ENCODE measurements at places on chromosomes 1 and 21.

DNA sequence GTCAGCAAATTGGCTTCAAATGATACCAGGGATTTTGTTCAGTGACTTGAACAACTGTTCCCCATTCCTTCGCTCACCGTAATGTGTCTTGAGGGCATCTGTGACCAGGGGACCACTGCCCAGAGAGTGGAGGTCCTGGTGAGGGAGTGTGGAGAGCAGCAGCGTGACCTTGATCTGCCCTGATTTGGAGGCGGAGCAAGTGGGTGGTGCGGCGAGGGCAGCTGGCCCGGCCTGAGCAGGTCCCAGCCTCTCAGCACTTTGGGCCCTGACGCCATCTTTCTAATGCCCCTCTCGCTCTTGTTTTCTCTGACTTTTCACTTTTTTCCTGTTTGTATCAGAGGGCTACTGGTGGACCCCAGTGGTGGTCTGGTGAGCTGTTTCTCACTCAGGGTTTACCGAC is 31.1 kb downstream of the DIP2A start:
- DNase-seq: no peak

DNA sequence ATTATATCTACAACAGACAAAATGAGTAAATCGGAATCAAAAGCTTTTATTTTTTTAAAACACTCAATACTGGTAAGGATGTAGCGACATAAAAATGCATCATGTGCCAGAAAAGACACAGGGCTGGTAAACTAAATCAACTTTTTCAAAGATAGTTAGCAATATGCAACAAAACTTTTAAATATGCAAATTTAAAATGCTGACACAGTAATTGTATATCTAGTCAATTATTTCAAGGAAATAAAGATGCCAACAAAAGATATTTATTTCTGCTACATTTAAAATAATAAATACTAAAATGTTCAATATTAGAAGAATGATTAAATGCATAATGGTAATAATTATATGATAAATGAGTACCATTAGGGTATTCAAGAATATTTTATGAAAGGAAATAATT is 295.1 kb downstream of the SMYD3 start:
- DNase-seq: no peak

GRCh38 chr1:85278853-85279314 is 2.5 kb upstream of the BCL10 start:
- DNase-seq: no peak

DNA sequence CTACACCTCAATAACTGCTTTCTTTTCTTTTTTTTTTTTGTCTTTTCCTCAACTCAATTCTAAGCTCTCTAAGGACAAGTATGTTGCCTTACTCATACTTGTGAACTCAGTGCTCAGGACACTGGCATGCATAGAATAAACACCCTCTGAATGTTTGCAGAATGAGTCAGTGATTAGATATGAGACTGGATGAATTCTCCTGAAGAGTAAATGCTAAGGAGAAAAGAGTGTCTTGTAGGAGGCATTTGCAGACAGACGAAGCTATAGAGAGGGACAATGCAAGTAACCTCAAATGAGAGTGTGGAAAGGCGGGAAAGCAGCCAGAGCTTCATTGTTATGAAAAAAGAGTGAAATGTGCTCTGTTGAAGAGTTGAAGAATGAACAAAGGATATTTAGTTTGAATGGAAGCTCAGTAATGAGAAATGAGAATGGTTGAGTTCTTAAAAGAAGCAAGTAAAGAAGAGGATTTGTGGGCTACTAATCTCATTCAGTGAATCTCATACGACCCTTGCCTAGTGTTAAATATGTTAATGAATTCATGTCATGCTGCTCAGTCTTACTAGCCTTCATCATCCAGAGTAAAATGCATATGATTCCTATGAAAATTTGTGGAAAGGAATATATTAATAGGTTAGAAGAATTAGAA is 166.1 kb upstream of the DPYD start:
- no peak for DNase-seq

GRCh38 chr1:21152423-21153100 is 24.1 kb downstream of the EIF4G3 start:
- no peak for DNase-seq

- no peak for DNase-seq
Observed at GRCh38 chr1:201692555-201693394, 136.2 kb upstream of the IPO9 start.

DNA sequence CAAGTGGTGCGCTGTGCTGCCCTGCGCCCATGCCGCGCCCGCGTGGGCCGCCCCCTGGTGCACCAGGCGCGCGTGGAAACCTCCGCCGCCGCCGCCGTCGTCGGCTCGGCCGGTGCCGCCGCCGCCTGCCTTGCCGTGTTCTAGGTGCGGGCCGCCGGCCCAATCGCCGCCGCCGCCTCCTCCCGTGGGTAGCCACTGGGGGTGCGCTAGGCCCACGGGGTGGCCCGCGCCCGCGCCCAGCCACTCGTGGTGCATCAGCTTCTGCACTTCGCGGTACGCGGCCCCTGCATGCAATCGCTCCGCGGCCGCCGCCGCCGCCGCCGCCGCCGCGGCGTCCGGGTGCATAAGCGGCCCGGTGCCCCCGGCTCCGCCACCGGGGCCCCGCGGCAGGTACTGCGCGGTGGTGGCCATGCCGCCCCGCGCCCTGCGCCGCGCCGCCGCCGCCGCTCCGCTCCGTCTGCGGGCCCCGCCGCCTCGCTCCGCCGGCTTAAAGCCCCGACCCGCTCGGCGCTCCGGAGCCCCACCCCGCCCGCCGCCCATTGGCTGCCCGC is at the start of gene POU3F1:
Gene POU3F1, minus strand, starts transcription at position 461 of the 551 bp plus-strand sequence. Its CDS starts 50 bp downstream, at position 411.
- DNase-seq: no peak

DNA sequence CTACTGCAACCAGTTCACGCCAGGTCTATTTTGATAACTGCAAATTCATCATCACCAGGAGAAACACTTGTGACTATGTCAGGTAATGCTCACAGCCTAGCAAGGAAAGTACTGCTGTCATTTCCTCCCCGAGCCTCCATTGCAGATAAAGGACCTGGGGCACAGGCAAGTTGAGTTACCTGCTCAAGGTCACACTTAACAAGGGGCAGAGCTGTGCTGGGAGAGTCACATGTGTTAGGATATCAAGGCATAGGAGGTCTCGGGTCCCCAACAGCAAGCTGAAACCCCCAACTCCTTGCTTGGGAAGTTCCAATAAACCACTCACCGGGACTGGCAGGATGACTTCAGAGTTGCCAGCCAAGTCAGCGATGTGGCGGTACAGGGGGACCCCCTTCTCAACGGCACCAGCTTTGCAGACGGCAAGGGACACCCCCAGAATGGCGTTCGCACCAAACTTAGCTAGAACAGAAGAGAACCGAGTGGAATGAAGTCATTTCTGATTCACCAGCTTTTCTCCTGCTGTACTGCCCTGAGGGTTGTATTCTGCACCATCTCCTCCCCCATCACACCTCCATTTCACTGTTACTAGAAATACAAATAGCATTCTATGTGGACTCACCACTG is 11.6 kb downstream of the ENO1 start:
- DNase-seq: no peak

DNA sequence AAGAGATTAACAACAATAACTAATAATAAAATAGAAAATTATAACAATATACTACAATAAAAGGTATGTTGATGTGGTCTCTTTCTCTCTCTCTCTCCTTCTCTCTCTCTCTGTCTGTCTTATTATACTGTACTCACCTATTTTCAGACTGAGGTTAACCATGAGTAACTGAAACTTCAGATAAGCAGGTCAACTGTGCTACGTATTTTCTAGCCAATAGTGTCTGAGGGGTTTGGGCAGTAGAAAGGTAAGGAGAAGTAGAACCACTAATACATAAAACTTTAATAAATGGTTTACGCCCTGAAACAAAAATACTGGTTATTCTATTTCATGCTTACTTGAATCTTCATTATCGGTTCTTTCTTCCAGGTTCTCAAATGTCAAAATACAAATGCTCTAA is 71.0 kb upstream of the LRRC53 start:
- DNase-seq: no peak

GRCh38 chr21:40947713-40948112 is 100.8 kb upstream of the DSCAM start:
- no peak for DNase-seq

DNA sequence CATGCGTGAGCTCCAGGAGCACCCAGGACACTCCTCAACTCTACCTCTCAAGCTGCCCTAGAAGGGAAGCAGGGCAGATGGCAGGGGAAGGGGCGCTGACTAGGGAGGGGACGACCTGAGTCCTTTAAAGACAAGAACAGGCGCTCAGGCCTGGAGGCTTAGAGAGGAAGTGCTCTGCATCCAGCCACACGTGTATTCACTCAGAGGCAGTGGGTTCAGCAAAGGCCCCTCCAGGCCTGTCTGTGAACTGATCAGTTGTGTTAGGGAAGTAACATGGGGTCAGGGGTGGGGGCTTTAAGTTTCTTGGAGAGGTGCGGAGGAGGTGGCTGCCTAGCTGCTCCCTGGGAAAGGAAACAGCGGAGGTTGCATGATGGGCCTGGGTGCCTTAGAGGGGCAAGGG is 37.1 kb upstream of the ARF1 start:
- DNase-seq: no peak

DNA sequence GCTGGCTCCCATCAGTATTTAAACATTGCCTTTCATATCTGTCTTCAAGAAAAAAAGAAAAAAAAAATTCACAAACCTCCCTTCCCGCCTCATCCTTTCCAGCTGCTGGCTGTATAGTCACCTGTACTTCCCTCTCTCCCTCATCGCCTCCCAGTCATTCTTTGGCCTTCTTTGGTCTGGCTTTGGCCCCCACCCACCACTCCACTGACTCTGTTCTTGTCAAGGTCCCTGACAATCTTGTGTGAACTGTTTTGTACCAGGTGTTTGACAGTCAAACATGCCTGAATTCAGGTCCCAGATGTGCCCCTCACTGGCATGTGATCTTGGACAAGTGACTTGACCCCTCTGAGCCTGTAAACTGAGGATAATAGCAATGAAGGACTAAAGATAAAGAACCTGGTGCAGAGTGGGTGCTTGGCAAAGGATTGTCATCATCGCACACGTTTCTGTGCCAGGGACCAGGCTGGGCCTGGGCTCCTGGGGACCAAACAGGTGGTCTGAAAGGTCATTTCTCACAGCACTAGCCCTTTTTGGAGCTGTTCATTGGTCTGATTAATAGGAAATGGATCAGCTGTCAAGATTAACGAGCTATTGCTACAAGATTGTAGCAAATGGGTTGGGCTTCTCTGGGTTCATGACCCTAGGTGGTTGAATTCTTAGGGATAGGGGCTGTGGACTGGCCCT is 21.5 kb downstream of the PTPRF start:
- DNase-seq: no peak

DNA sequence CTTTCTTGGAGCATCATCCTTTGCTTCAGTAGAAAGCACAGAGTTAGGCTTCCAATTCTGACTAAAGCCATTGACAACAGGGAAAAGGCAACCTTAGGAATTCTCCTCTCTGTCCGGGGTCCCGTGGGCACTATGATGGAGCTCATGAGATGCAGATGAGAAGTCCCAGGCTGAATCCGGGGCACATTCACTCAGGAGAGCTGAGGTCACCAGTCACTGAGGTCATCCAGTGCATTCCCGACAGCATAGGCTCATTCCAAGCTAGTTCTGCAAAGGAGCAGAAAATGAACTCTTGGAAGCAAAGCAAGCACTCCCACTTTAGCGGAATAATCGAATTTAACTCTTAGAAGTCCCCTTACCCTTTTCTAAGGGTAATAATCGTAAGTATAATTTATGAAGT is 6.8 kb downstream of the CR1 start:
- DNase-seq: no peak

DNA sequence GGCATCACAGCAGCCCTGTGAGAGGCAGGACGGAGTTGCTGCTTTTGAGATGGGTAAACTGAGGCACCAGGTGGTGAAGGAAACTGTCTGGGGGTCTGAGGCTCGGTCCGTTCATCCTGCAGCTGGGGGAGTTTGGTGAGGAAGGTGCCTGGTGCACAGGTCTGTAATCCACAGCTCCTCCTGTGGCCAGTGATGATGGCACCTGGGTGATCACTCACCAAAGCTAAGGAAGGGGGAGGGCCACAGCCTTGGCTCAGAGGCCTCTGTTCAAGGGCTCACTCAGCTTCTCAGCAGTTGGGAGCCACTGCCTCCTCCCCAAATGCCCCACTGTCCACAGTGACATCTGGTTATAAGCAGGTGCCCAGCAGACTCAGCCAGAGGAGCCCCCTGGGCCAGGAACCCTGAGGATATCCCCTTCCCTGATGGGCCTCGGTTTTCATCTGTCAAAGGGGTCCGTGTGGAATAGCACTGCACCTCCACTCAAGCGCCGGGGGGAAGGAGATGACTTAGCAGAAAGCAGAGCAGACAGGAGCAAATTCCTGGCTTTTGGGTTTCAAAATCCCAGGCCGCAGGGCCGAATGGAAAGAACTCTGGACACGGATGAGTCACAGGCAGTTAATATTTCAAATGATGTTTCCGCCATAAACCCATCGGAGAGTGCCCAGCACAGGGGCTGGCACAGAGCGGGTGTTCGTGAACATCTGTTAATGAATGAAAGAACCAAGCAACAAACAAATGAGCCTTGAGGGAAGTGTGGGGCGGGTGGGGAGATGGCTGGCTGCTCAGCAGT is 82.8 kb downstream of the DMRTB1 start:
- DNase-seq: no peak

GRCh38 chr1:117658676-117659075 is 52.8 kb downstream of the TENT5C start:
- no peak for DNase-seq

- DNase-seq: no peak
Observed at GRCh38 chr21:26079366-26079765, 91.2 kb downstream of the APP start.

DNA sequence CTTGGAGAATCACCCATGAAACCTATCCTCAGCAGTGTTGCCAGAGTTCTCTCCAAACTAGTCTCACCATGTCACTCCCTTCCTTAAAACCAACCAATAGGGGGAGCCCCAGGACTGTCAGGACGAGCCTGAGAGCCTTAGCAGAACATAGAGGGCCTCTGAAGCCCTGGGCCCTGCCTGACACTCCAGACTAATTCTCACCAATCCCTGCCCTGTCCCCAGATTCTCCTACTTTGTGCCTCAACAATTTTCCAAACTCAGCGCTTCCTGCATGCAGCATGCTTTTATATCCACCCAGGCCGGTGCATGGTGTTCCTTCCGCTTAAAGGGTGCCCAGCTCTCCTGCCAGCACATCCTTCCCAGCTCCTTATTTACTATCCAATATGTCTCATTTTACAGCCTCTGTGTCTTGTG is 42.7 kb downstream of the HSD3B1 start:
- peak; percentile 21 for DNase-seq

- DNase-seq: no peak
Observed at GRCh38 chr1:112929979-112930378, 26.0 kb downstream of the SLC16A1 start.

DNA sequence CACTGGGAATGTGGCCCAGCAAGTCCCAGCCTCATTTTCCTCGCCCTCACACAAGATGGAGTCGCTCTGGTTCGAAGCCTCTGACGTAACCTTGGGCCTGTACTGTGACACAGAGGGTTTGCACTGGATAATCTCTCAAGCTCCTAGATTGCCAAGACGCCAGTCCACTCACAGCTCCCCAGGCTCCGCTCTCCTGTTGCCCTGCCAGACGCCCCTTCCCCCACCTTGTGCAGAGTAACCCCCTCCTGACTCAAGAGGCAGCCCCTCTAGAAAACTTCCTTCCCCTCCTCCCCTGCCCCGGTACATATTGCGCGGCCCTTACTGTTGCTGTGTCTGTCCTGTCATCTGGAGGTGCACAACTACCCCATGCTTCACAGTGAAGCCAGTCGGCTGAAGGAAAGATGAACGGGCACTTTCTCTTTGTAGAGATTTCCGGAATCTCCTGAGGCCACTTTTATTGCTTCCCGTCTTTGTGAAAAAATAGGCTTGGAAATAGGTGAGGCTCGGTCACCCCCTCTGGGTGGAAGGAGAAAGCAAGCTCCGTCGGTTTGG is 981 bp upstream of the KIAA1614 start:
- no peak for DNase-seq

GRCh38 chr1:214439352-214440119 is 111.9 kb downstream of the PTPN14 start:
- peak; percentile 38 for DNase-seq

Measured in stimulated activated CD4-positive, alpha-beta T cell treated with anti-CD3 and anti-CD28 coated beads, Interleukin-12 subunit alpha, Interleukin-12 subunit beta, amount 100 ng/mL, for 48 hours (primary cell).